Memory B cell (primary cell): ENCODE measurements at places on chromosomes 4 and X.

DNA sequence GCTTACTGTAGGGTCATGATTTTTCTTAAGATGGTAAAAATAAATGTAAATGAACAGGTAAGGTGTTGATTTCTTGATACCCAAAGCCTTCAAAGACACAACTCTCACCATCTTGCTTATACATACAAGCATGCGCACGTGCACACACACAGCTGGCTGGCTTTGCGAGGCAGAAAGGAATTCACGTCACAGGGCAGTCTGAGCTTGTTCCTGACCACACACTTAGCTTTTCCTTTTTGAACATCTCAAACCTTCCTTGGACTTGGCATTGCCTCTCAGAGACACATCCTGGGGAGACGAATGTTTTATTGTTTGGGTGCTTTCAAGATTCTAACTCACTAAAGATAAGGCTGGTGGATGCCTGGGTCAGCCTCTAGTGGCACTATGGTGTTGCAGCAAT lies 175.0 kb downstream of the NHS start:
- DNase-seq: no peak
- H3K4me3 ChIP-seq: no peak overlapping the region
- H3K4me1 ChIP-seq: no peaks in the 10 kb centered on the region
- H3K36me3 ChIP-seq: no peaks in the 10 kb centered on the region
- H3K27ac ChIP-seq: no peak overlapping the region

GRCh38 chr4:153223427-153223801 lies 19.2 kb downstream of the TRIM2 start:
- peaks cover 12% of the 10 kb centered on the region for H3K4me1 ChIP-seq
- H3K36me3 ChIP-seq: peaks cover 2% of the 10 kb centered on the region
- H3K27ac ChIP-seq: peak overlapping the region; percentile 50
- H3K27me3 ChIP-seq: peaks cover 6% of the 10 kb centered on the region
- H3K4me3 ChIP-seq: peak overlapping the region; percentile 90
- no peak for DNase-seq

DNA sequence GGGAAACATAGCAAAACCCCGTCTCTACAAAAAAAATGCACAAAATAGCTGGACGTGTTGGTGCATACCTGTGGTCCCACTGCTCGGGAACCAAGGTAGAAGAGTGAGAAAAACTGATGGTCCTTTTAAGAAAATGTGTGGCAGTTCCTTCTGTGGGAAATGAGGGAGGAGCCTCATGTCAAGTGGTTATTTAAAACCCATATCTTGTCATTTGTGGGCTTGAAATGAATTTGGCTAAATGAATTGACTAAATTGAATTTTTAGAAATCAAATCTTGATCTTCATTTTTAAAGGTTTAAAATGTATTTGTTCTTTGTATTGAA lies 16.2 kb upstream of the LAMP2 start:
- H3K4me3 ChIP-seq: peak overlapping the region; percentile 90
- H3K27me3 ChIP-seq: no peaks in the 10 kb centered on the region
- DNase-seq: no peak
- H3K27ac ChIP-seq: peak overlapping the region; percentile 83
- H3K36me3 ChIP-seq: no peaks in the 10 kb centered on the region

DNA sequence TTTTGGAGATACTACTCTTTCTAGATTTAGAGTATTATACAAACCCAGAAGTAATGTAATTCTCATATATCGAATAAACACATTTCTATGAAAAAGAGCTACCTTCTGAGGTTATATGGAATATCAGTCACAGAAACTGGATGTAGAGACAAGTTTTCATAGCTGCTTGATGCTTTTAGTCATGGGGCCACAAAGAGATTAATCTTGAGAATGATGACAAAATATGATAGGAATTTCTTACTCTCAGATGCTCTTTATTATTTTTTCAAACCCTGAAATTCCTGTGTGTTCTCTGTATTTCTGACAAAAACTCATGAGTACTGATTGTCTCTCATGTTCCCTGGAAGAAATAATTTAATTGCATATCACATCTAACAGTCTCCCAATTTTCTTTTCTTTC lies 662.5 kb downstream of the RAPGEF2 start:
- H3K27ac ChIP-seq: no peak overlapping the region
- no peaks in the 10 kb centered on the region for H3K27me3 ChIP-seq
- no peak overlapping the region for H3K4me3 ChIP-seq
- DNase-seq: no peak
- no peaks in the 10 kb centered on the region for H3K4me1 ChIP-seq
- no peaks in the 10 kb centered on the region for H3K36me3 ChIP-seq

GRCh38 chrX:133307637-133308498 lies 89.7 kb upstream of the TFDP3 start:
- no peak overlapping the region for H3K4me3 ChIP-seq
- no peaks in the 10 kb centered on the region for H3K36me3 ChIP-seq
- peaks cover 4% of the 10 kb centered on the region for H3K27me3 ChIP-seq

- DNase-seq: no peak
- no peaks in the 10 kb centered on the region for H3K27me3 ChIP-seq
- no peaks in the 10 kb centered on the region for H3K4me1 ChIP-seq
- H3K4me3 ChIP-seq: no peak overlapping the region
- H3K36me3 ChIP-seq: peaks cover 6% of the 10 kb centered on the region
- H3K27ac ChIP-seq: no peak overlapping the region
Observed at GRCh38 chrX:54066841-54067240, 22.6 kb upstream of the PHF8 start.

- no peak overlapping the region for H3K4me3 ChIP-seq
- no peak for DNase-seq
- H3K27ac ChIP-seq: no peak overlapping the region
- H3K36me3 ChIP-seq: no peaks in the 10 kb centered on the region
- no peaks in the 10 kb centered on the region for H3K4me1 ChIP-seq
- H3K27me3 ChIP-seq: peaks cover 2% of the 10 kb centered on the region
Observed at GRCh38 chr4:85113706-85114105, 147.2 kb upstream of the WDFY3 start.

- peaks cover 9% of the 10 kb centered on the region for H3K36me3 ChIP-seq
- no peak for DNase-seq
- no peaks in the 10 kb centered on the region for H3K4me1 ChIP-seq
- H3K27me3 ChIP-seq: peaks cover 10% of the 10 kb centered on the region
- H3K4me3 ChIP-seq: no peak overlapping the region
Observed at GRCh38 chr4:74456849-74457395, 12.0 kb downstream of the AREG start.

- no peaks in the 10 kb centered on the region for H3K27me3 ChIP-seq
- H3K36me3 ChIP-seq: no peaks in the 10 kb centered on the region
- DNase-seq: no peak
- H3K4me3 ChIP-seq: no peak overlapping the region
- H3K27ac ChIP-seq: no peak overlapping the region
Observed at GRCh38 chrX:54479136-54480111, 16.6 kb downstream of the FGD1 start.

- H3K27ac ChIP-seq: no peak overlapping the region
- H3K27me3 ChIP-seq: peaks cover 20% of the 10 kb centered on the region
- DNase-seq: no peak
- H3K4me1 ChIP-seq: peaks cover 8% of the 10 kb centered on the region
Observed at GRCh38 chrX:68432648-68433047, 647 bp downstream of the OPHN1 start.

DNA sequence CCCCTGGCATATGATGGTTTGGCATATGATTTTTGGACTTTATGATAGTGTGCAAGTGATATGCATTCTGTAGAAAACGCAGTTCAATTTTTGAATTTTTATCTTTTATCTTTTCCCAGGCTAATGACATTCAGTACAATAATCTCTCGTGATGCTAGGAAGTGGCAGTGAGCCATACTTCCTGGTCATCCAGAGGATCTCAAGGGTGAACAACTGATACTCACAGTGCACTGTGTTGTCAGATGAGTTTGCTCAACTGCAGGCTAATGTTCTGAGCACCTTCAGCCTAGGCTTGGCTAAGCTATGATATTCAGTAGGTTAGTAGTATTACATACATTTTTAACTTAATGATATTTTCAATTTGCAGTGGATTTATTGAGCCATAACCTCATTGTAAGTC lies 405.3 kb downstream of the PCDH7 start:
- no peaks in the 10 kb centered on the region for H3K27me3 ChIP-seq
- H3K4me1 ChIP-seq: no peaks in the 10 kb centered on the region
- H3K27ac ChIP-seq: no peak overlapping the region
- no peaks in the 10 kb centered on the region for H3K36me3 ChIP-seq
- no peak for DNase-seq
